ENCODE measurements at places on chromosomes 7 and 10.

DNA sequence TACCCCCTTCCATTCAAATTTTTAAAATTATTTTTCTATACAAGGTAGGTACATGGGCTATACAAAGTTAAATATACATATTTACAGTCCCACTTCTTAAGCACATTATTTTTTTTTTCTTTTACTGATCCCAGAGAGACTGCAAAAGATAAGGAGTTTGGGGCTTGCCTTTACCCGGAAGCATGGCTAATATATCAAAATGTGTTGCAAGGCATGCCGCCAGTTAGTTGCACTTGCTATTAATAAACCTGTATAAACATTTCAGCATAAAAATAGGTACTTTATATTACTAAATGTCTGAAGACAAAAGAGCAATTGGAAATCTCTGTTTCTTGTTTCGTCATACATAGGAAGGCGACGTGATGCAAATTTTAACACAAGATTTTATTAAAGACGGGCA lies 21.5 kb upstream of the PDLIM1 start:
- DNase-seq: no peak

DNA sequence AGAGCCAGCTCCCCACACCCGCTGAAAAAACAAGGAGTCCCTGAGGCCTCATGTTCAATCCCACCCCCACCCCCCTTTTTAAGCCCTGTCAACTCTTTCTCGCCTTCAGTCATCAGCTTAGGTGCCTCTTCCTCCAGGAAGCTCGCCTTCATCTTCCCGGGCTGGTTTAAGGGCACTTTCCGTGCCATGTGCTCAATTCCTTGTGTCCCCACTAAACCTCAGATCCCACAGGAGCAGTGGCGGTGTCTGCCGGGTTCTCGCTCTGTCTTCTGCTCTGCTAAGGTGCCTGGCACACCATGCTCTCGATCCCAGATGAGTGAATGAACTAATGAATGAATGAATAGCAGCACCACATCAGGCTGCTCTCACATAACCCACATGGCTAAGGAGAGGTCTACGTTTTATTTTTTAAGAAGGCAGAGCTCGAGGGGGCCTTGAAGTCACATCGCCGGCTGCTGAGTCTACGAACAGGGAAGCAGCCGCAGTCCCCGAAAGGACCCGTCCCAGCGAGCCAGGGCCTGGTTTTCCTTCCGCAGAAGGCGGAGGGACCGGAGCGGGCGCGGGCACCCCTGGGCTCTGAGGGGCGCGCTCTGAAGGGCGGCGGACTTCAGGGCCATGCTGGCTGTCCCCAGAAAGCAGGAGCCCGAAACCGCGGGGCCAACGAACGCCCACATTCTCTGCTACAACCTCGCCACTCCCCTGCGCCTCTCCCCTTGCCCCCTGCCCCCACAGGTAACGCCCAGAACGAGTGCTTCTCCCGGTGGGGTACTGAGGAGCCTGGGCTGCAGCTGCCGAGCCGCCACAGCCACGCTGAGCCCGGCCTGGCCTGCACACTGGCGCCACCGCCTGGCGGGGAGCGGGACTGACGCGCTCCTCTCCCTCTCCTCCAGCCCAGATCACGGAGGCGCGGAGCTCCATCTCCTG lies 73.4 kb upstream of the KCNMA1 start:
- peak; percentile 94 for DNase-seq

DNA sequence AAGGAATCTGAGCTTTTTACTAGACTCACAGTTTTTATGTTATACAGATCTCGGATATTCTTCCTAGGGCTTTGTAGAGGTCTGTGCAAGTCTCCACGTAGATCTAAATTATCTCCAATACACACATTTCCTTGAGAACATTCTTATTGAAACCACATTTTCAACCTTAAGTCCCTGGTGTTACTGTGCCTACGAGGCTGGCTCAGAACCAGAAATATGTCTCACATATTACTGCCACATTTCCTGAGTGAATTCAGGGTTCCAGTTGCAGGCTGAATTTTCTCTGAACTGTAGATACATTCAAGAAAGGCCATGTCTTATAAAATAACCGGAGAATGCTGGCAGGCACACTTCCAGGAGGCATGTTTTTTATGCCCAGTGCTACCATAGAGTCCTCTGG lies 46.5 kb downstream of the INHBA start:
- peak; percentile 25 for DNase-seq

- DNase-seq: no peak
These were observed 77.6 kb upstream of the ZMIZ1 start for GRCh38 chr10:78991187-78991586.

GRCh38 chr10:133168617-133169031 lies 8.6 kb downstream of the KNDC1 start:
- DNase-seq: no peak

GRCh38 chr7:477626-478220 lies 41.9 kb downstream of the PDGFA start:
- DNase-seq: no peak

- no peak for DNase-seq
These were observed 109.4 kb downstream of the SUGCT start for GRCh38 chr7:40244226-40244625.

DNA sequence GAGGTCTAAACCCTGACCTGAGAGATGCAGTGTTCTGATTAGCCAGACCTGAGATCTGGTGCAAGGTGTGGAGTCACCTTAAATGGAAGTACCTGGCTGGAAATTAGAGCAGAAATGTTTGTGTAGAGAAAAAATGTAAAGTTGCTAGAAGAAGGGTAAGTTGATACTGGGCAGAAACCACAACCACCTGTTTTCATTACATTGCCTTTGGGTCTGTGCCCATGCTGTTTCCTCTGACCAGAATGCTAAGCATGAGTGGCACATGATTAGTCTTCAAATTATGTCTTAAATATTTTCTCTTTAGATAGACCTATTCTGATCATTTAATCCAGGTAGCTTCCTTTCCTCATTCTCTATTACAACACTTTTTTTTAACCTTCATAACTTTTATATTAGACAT lies 69.0 kb downstream of the CASD1 start:
- DNase-seq: no peak

DNA sequence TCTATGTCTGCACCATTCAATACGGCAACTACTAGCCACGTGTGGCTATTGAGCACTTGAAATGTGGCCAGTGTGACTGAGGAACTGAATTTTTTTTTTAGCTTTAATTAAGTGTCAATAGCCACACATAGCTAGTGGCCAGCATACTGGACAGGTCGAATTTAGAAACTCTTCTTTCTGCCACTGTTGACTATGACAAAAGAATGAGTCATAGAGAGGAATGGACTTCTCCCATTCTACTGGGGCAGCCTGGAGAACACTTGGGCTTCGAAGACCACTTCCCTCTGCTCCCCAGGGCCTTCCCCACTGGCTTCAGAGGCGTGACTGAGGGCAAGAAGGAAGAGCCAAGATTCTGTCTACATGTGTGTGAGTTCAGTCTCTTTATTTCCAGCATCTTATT lies 137.5 kb downstream of the SNX10 start:
- no peak for DNase-seq

GRCh38 chr10:35041502-35041879 lies 48.6 kb downstream of the CUL2 start:
- DNase-seq: no peak

DNA sequence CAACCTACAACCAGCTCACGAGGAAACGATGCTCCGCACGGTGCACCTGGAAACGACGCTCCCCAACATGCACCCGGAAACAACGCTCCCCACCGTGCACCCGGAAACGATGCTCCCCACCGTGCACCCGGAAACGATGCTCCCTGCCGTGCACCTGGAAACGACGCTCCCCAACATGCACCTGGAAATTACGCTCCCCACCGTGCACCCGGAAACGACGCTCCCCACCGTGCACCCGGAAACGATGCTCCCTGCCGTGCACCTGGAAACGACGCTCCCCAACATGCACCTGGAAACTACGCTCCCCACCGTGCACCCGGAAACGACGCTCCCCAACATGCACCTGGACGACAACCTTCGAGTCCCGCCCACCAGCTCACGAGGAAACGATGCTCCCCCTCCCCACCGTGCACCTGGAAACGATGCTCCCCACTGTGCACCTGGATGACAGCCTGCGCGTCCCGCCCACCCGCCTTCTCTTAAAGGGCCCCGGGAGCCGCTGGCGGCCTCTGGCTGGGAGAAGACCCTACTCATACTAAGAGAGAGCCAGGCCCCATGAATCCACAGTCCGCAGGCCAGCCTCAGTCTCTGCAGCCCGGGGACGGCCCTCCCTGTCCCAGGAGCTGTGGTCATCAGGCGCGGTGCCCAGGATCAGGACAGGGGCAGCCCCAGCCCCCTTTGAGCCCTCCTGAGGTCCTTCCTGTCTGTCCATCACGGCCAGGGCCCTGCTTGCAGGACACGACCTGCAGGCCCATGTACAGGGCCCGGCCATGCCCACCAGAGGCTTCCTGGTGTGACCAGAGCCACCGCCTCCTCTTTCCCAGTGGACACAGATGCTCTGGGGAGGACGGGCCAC lies 98.3 kb downstream of the PDGFA start:
- DNase-seq: no peak

DNA sequence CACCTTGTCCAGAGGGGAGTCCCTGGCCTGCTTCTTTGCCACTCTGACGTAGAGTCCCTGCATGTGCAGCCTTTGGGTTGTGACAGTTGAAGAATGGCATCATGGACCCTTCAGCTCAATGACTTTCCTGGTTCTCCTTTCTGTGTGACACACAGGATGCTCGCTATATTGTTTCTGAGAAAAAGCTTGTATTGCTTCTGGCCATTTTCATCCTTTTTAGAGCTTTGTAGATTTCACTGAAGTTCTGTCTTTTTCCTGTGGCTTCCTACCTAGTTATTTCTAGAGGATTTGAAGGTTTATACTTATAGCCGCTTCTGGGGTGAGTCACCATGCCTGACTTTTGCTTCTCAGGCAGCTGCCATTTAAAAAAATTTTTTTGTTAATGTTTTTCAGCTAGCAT lies 27.0 kb downstream of the SND1 start:
- no peak for DNase-seq

- peak; percentile 74 for DNase-seq
These were observed 36.6 kb downstream of the SRPK2 start for GRCh38 chr7:105352018-105352612.

GRCh38 chr10:83516788-83517187 lies 622.5 kb upstream of the GHITM start:
- no peak for DNase-seq

- peak; percentile 41 for DNase-seq
These were observed 17.0 kb downstream of the TMEM236 start for GRCh38 chr10:17768957-17769356.

GRCh38 chr7:76316984-76317781 lies 14.7 kb downstream of the HSPB1 start:
- DNase-seq: no peak

DNA sequence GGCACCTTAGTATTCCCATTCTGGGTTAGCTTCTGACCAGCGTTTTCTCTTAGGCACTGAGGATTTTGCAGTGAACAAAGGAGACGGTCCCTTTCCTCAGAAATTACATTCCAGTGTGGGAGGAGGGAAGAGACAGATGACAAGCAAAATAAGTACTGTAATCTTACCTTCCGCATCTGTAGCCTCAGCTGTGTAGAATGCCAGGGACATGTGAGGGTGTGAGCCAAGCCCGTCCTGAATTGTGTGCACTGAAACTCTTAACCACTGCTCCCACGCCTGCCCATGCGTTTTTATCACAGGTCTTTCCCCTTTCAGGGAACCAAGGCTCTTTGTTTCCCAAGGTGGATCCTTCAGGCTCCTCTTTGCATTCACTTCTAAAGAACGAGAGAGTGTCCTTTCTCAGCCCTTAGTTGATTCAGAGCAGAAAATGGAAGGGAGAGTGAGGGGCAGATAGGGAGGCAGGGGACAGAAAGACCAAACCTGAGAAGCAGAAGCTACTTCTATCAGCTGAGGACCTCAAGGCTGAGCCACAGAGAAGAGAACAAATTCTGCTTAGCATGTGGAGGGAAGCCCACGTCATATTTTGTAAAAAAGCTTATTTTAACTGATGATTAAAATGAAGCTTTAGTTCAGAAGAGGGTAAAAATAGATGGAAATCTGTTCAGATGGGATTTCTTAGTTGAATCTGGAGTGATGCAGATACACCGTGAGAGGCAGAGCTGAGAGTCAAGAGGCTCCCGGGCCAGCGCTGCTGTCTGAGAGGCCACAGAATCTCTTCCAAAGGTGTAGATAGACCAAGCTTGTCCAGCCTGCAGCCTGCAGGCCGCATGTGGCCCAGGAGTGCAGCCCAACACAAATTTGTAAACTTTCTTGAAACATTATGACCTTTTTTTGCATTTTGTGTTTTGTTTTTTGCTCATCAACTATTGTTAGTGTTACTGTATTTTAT lies 122.5 kb downstream of the CCNY start:
- no peak for DNase-seq

Data from AG20443 (cell line).